C1 segment of cervical spinal cord (tissue), 14 donors: ENCODE measurements at places on chromosomes 4 and X.

DNA sequence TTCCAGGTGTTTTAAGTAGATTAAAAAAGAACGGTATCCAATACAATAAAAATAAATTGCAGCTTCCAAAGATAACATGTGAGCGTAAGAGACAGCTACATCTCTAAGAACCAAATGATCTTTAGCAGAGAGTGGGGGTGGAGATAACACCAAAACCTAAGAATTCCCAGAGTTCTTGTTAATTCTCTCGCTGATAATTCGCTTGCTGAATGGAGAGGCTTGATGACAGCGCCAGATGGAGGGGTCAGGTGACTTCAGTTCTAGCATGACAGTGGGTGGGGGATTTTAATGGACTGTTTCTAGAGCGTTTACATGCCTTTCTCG is 2.3 kb downstream of the CLCN4 start:
- DNase-seq: no peak

GRCh38 chrX:153903238-153903980 is 1.1 kb upstream of the AVPR2 start:
- DNase-seq: no peak

DNA sequence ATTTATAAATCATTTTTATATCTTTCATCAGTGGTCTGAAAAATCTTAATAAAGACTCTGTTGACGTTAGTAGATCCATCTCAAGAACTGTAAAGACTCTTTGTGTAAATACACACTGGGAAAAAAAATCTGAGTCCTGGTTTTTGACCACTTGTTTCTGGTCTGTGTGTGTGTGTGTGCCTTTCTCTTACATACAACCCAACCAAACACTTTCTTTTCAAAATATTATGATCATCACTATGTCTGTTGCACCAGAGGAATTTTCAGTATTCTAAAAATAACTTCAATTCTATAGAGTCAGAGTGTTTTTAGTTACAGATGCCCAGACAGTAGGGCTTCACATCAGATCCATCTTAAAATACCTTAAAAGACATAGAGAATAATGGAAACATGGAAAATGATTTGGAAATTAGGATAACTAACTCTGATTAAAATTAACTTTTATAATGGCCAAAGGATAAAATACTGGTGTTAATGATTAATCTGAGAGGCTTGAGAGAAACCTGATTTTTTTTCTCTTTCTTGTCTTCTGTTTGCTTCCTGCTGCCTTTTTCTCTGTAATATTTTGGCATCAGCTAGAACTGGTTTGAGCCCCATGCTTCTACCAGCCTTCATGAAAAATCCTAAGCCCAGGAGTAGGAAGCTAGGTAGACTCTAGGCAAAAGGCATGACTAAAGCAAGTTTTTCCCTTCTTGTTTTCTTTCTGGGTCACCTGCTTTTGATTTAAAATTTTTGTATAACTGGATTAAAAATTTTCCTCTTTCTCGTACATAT is 99.7 kb downstream of the ATXN3L start:
- no peak for DNase-seq

DNA sequence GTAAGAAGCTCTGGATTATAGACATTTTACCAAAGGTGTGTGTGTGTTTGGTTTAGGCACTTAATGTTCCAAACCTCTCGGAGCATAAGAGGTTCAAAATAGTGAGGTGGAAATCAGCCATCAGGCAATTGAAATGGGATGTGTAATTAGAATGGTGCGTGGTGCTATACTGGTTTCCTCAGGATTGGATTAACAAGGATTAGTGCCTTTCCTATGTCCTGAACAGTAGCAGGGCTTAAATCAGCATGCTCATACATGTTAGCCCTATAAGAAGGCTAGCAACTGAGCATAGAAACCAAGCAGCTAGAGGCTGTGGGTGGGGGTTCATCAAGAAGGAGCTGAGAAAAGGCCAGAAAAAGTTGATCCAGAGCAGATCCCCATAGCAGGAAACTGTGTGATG is 256.8 kb upstream of the CXXC4 start:
- no peak for DNase-seq

- no peak for DNase-seq
Measured at GRCh38 chr4:145618210-145618931, 814 bp upstream of the MMAA start.

- no peak for DNase-seq
Measured at GRCh38 chrX:3598709-3599108, 114.7 kb downstream of the PRKX start.

DNA sequence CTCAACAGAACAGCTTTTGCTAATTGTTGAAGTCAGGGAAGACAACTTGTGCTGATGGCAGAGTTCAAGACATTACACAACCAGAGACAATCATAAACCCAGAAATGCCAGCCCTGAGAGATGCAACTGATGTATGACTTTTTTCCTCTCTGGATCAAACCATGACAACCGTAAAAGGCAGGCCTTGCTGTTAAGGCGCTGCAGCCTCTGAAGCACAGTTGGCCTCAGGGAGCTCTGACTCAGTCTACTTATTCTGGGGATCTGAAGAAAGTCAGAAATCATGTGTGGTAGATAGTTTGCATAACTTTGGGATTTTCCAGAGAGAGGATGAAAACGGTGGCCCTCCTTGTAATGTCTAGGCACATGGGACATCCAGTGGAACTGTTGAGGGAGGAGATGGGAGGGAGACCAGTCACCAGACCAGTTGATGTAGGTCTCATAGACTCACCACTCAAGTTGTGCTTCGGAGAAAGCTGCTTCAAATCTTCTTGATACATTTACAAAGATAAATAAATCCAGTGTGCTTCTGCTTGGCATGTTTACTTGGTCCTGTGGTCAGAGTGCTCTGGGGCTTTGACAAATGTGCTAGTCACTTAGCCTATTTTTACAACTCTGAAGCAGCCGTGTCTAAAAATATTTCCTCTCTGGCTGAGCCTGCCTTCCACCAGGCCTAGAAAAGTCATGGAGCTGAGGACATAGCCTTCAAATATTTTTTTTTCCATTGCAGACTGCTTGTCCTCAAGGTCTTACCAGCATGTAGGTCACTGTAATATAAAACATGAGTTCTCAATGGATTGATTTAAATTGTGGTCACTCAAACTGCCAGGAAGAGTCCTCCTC is 7.5 kb downstream of the HADH start:
- DNase-seq: no peak

DNA sequence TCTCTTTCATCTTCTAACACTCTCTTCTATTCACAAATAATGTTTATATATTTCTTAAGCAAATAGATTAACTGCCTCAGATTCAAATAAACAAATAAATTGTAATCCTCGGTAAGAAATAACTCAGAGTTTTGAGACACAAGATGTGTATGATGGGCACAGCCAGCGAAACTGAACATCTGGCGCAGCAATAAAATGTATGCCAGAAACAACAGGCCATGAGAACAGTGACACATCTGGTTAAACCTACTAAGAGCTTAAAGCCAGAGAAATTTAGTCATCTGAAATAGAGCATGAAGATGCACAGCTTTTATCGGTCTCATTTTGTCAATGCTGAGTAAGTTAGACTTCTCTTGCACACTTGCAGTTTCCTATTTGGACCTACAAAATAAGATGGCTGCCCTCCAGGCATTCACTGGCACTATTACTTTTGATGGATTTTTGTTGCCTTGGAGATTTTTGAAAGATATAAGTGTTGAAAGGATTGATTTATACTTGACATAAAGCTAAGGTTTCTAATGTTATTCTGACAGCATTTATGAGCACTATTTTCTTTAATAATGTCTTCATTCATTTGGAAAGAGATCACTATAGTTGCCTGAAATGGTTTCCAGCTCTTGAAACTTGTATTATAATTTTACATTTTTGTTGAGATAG is 1444.0 kb downstream of the PCDH18 start:
- no peak for DNase-seq
